RKO (cell line): ENCODE measurements at places on chromosomes 2 and 18.

- DNase-seq, result no peak
These were observed 41.5 kb upstream of the PUM2 start for GRCh38 chr2:20391951-20392699.

DNA sequence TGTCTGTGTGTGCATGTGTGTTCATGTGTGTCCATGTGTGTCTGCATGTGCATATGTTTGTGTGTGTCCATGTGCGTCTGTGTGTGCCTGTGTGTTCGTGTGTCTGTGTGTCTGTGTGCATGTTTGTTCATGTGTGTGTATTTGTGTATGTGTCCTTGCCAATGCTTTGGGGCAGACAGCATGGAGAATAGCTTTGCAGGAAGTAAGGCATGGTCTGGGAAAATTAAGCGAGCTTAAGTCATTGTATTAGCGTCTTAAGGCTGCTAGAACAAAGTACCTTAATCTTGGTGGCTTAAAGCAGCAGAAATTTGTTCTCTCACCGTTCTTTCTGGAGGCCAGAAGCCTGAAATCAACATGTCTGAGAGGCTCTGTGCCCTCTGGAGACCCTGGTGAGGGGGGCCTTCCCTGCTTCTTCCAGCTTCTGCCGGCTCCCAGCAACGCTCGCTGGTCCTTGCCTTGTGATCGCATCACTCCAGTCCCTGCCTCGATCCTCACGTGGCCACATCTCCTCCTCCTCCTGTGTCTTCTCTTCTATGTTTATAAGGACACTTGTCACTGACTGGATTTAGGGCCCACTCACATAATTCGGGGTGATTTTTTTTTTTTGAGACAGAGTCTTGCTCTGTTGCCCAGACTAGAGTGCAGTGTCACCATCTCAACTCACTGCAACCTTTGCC lies 3.8 kb downstream of the NEU2 start:
- DNase-seq, result no peak

- no peak for DNase-seq
These were observed 267.7 kb upstream of the SPRED2 start for GRCh38 chr2:65700004-65700651.

GRCh38 chr2:24317491-24317920 lies 42.8 kb downstream of the ITSN2 start:
- no peak for DNase-seq

- DNase-seq, result no peak
These were observed 206.2 kb downstream of the SRBD1 start for GRCh38 chr2:45404807-45405297.

- DNase-seq, result no peak
These were observed 120.3 kb upstream of the LYPD1 start for GRCh38 chr2:132790207-132790785.

DNA sequence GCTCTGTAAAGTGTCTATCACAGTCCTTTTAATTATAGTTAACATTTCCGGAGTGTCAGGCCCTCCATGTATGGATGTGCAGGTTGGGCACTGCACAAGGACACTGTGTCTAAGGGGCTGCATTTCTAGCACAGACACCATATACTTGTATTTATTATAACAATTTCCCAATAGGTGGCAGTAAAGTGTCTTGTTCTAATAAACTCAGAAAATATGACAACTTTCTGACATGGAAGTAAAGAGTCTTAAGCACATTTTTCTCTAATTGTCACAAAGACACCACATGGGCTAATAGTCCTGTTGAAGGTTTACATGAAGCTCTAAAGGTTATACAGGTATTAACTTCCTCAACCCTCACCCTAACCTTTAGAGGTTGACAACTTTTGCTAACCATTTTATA lies 156.6 kb downstream of the DYSF start:
- DNase-seq, result peak; percentile 73

DNA sequence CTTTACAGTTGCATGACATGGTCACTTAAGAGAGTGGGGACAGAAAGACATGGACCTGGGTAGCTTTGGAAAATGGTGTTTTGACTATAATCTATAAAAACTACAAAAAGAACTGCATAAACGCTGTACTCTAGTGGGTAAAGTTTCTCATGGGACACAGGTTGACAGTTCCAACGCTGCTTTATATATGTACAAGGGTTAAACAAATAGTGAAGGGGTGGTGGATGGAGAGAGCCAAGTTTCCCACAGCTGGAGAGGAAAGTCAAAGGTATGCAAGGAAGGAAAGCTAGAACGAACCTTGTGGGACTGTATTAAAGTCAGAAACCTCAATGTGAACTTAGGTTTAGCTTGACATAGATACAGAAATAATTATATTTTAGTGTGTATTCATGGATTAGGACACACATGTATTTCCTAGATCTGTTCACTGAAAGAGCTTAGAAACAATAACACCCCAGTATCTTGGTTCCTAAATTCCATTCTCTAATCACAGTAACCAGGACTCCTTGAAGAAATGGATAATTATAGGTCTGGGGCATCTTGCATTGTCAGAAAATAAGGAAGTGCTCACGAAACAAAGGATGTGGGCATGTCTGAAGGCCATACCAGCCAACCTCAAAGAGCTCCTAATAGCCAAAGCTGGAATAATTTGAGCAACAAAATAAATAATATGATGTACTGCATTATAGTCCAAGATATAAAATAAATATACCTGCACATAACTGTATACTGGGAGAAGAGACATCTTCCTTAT lies 28.8 kb downstream of the TANC1 start:
- no peak for DNase-seq

DNA sequence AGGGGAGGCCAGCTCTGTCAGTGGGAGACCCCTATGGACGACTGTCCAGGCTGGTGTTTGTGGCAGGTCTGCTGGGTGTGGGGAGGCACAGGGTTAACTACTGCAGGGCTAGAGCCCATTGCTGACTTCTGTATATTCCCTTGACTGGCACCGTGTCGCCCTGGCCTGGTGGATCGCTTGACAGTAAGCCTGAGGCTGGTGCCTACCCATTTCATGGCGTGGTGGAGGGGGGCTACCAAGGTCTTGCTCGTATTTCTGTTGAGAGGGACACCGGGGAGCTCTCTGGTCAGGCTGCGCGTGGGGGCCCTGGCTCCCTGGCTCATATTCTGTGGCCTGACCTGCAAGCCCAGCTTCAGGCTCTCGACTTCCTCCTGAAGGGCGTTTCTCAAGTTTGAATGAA lies 119.7 kb downstream of the ACOXL start:
- no peak for DNase-seq

DNA sequence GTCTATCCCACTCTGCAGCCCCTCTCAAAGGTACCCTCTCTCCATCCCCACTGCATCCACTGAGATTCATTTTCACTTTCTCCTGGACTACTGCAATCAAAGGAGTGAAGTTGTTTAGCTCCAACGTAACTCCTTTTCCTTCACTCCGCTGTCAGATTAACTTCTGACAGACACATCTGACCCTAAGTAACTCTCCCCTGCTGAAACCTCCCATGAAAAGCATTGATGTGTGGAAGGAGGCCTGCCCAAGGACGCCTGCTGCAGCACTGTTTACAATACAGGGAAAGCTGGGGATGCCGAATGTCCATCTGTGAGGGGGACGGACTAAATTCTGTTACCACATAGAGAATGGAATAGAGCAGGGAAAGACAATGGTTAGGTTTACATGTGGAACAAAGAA lies 114.8 kb downstream of the TMEM163 start:
- DNase-seq, result no peak

GRCh38 chr18:79683626-79684282 lies 4.2 kb downstream of the CTDP1 start:
- no peak for DNase-seq

DNA sequence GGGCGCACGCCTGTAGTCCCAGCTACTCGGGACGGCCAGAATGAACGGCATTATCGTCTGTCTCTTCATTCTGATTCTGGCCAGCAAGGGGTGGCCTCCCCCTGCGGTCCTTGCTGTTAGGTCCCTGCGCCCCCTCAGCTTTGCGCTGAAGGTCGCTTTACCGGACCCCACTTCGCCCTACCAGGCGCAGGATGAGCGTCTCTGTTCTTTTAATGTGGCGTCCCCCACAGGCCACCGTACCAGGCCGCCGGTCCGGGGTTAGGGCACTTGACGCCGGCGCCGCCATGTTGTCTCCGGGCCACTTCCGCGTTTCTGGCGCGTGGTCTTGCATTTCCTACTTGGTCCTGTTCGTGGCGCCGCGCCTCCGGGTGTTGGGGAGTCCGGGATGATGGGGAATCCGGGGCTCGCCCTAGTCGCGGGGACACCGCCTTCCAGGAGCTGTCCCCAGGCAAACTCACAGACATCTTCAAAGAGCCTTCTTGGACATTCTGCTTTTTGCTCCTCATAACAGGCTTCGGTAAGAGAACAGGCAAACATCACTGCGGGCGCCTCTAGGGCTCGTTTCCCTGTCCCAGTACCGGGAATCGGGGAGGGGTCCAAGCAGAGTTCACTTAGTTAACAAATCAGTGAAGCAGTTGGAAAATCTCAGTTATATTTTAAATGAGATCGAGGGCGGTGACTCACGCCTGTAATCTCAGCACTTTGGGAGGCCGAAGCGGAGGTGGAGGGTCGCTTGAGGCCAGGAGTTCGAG lies 8.5 kb upstream of the NARS1 start:
- DNase-seq, result peak; percentile 95

- DNase-seq, result no peak
These were observed 160.0 kb downstream of the OSR1 start for GRCh38 chr2:19198381-19198780.

DNA sequence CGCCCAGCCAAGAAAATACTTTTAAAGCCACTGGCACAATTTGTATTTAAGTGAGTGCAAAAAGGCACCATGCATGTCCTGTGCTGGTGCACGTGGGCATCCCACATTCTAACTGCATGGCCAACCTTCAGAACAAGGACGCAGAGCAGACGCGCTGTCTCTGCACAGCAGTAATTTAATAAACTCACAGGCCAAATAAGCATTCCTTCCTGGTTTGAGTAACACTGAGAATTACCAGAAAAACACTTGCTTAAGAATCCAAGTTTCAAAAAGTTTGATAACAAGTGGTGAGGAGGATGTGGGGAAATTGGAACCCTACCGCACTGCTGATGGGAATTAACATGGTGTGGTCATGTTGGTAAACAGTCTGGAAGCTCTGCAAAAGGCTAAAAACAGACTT lies 38.7 kb downstream of the RPL31 start:
- no peak for DNase-seq

DNA sequence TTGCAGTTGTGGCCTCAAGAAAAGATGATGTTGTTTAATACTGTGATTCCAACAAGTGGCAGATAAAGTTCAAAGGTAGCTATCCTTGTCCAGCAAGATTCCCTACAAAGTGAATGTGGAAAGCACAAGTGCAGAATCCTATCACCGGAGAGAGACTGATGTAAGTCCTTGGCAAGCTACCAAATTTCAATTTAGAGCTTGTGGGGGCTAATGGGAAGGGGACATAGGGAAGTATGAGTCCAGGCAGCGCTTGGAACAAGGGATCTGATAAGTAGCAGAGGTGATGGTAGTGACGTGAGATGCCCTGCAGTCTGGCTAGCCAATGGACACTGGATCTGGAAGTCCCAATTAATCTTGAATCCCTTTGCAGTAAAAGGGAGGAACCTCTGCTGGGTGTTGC lies 165.2 kb upstream of the DTNA start:
- DNase-seq, result no peak

GRCh38 chr18:27411911-27412310 lies 226.8 kb upstream of the CHST9 start:
- DNase-seq, result no peak

DNA sequence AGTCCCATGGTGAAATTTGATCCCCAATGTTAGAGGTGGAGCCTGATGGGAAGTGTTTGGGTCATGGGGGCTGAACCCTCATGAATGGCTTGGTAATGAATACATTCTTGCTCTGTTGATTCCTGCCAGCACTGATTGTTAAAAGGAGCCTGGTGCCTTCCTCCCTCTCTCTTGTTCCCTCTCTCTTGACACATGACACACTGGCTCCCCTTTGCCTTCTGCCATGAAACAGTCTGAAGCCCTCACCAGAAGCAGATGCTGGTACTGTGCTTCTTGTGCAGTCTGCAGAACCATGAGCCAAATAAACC lies 30.6 kb upstream of the EPC2 start:
- no peak for DNase-seq

GRCh38 chr2:189402932-189403331 lies 38.3 kb upstream of the WDR75 start:
- no peak for DNase-seq

DNA sequence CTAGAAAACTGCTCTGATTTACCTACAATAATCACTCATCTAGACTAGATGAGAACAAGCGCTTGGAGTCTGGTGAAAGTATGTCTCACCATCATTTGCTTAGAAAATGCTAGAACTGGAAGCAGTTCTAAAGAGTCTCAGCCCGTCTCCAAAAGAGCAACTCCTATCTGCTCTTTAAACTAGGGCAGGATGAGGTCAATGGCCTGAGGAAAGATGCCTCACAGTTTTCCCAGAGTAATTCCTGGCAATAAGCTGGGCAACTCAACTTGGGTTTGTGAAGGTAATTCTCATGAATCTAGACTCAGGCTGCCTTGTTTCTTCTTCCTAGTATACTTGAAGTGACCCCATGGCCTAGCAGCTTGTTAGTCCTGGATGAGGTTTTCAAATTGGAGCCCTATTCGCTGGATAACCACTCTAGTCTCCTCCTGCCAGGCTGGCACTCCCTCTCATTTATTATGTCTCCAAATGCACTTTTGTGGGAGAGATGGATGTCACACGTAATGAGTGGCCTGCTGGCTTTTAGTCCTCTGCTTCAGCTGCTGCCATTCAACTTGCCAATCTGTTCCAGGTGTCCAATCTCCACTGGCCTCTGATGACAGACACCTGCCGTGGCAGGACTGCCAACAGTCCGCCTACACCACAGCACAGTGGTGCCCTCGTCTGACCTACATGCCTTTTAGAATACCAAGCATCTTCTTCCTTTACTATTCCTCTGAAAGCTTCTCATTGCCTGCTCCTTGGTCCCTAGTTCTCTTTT lies 80.9 kb downstream of the CABYR start:
- DNase-seq, result no peak

GRCh38 chr2:99890568-99891427 lies 251.6 kb downstream of the AFF3 start:
- no peak for DNase-seq

- DNase-seq, result no peak
These were observed 9.5 kb upstream of the PARD3B start for GRCh38 chr2:204535764-204536163.

DNA sequence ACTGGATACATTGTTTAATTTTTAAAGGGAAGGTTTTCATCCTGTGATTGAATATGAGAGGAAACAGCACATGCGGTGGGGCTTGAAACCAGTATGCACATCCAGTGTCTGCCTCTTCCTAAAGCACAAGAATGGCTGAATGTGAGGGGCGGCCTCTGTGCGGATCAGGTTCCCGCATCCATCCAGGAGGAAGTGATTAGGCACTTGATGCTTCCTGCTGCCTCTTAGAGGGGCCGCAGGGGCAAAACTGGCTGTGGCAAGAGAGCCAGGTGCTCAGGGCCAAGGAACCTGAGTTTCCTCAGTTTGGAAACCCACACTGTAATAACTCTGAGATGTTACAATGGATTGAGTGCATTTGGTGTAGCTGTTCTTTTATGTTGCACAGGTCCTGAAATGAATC lies 48.8 kb downstream of the THNSL2 start:
- no peak for DNase-seq

- DNase-seq, result no peak
These were observed 82.0 kb upstream of the IL1R2 start for GRCh38 chr2:101909760-101910159.

DNA sequence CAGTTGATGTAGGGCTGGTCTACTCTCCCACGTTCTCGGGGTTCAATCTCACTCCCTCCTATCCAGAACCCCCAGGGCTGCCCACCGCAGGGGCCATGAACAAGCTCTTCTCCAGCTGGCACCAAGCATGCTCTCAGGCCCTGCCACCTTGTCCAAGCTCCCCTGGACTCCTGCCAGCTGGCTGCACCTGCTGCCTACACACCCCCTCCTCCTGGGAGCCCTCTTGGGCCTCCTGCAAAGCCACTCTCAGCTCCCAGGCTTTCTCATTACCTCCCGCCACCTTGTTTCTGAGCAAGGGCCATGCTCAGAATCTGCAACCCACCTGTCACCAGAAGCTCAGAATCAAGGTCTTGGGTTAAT lies 56.0 kb downstream of the HDAC4 start:
- DNase-seq, result no peak
